Stimulated activated CD8-positive, alpha-beta memory T cell treated with anti-CD3 and anti-CD28 coated beads, Interleukin-7, amount 100 ng/mL, for 48 hours (primary cell): ENCODE measurements at places on chromosomes 12 and 14.

GRCh38 chr12:52669426-52669825 lies 10.8 kb downstream of the KRT1 start:
- DNase-seq, result no peak

- no peak for DNase-seq
Observed at GRCh38 chr12:129127211-129127610, 273.9 kb downstream of the GLT1D1 start.

GRCh38 chr12:93661021-93661420 lies 16.2 kb upstream of the CRADD start:
- DNase-seq, result no peak

- DNase-seq, result peak; percentile 51
Observed at GRCh38 chr12:153080-153746, 60.7 kb downstream of the SLC6A12 start.

DNA sequence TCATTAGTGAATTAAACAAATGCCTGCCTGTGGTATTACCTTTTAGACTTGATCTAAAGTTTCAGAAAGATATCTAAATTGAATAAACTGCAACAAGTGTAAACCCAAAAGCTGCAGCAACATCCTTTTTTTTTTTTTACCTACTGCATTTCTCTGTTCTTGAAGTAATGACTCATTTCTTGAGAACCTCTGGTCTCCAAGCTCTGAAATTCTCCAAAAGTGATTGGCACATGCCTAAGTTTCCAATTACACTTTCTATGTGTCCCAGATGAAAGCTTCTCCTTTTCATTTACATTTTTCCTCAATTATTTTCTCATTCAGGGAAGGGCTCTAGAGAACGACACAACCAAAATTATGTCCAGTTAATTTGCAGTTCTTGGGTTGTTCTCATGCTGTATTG lies 435.2 kb upstream of the DCN start:
- DNase-seq, result no peak

DNA sequence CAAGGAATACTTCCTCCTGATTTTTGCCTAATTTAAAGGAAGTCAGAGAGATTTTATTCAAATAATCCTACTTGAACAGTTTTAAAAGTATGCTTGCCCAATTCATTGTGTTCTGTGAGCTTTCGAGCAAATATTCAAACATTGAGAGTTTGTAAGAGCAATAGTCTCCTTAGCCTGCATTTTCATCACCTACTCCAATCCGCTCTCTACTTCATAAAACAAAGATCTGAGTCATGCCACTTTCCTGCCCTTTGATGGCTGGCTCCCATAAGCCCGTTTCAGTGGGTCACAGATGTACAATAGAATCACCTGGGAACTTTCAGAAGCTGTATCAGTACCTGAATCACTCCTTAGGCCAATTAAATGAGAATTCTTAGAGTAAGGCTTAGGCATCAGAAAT lies 319.2 kb downstream of the PDZRN4 start:
- DNase-seq, result no peak

DNA sequence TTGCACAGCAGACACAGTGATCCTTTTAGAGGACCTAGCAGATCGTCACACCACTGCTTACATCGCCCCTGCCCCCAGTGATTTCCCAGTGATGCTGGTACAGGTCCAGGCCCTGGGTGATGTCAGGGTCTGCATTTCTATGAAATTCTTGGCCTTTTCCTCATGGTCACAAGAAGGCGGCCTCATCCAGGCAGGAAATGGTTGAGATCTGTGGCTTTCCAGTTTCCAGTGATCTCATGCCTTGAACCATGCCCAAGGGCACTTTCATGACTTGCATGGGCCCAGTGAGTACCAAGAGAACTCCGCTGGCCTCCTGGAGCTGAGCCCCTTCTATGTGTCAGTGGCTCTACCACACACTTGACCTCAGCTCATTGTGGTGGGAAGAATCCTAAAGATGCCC lies 41.9 kb upstream of the BDKRB2 start:
- DNase-seq, result no peak

DNA sequence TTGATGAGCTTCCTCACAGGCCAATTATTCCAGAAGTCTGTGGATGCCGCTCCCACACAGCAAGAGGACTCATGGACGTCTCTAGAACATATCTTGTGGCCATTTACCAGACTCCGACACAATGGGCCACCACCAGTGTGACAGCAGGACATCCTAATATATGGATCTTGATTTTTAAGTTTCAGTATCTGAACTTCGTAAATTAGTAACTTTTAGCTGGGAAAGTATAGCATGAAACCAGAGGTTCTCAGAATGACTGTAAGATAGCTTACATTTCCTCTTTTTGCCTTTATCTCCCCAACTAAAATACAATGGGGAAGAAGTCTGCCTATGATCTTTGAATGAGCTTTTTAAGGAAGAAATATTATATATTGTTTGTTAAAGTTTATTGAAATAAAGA lies 87.0 kb downstream of the DNAI7 start:
- DNase-seq, result no peak

DNA sequence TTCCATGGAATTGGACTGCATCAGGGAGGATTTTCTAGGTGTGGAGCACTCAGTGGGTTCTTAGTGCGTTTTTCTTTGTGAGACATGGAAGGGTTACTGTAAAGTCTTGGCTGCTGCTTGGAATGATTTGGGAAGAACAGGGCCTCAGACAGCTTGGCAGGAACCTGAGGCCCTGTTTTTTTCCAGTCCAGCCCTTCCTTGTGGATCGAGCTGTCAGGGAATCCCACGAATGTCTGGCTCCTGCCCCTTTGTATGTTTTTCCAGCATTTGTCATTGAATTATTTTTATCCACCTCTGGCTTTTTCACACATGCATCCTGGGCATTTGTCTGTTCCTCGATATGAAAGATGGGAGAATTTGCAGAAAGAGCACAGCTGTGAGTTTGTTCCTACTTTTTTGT lies 158.5 kb downstream of the TGFB3 start:
- DNase-seq, result no peak

DNA sequence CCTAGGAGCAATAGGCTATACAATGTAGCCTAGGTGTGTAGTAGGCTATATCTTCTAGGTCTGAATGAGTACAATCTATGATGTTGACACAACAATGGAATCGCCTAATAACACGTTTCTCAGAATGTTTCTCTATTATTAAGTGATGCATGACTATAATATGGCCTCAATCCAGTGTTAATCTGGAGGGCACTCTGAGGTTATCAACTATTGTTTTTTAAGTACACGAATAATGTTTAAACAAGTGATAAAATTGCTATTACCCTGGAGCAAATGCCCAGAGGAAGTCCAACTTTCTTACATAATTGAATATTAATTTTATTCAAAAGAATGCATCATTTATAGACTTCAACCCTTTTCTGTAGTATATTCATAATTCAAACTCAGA lies 16.4 kb upstream of the CNIH1 start:
- no peak for DNase-seq

DNA sequence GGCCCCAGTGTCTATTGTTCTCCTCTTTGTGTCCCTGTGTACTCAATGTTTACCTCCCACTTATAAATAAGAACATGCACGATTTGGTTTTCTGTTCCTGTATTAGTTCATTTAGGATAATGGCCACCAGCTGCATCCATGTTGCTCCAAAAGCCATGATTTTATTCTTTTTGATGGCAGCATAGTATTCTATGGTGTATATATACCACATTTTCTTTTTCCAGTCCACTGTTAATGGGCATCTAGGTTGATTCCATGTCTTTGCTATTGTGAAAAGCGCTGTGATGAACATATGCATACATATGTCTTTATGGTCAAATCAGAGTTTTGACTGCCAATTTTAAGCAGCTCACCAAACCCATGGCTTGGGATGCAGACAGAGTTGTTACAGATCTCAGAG lies 17.2 kb upstream of the ANP32D start:
- no peak for DNase-seq

DNA sequence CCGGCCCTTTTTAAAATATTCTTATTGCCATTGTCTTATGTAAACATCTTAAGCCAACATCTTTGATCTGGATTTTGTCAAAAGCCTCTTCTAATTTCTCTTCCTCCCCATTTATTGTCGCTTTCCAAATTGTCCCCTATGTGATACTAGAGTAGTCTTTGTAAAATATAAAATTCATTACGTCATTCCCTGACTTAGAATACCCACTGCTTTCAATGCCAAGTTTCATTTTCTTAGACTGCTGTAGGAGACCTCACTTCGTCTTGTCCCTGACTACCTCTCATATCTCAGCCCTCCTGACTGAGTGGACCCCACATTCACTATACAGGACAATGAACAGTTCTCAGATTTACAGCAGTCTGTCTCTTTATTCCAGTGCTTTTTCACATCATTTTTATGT lies 633.9 kb upstream of the LMO3 start:
- no peak for DNase-seq

GRCh38 chr14:61254808-61255526 lies 26.2 kb downstream of the TMEM30B start:
- DNase-seq, result no peak

GRCh38 chr12:69966839-69967238 lies 141.8 kb downstream of the MYRFL start:
- no peak for DNase-seq

DNA sequence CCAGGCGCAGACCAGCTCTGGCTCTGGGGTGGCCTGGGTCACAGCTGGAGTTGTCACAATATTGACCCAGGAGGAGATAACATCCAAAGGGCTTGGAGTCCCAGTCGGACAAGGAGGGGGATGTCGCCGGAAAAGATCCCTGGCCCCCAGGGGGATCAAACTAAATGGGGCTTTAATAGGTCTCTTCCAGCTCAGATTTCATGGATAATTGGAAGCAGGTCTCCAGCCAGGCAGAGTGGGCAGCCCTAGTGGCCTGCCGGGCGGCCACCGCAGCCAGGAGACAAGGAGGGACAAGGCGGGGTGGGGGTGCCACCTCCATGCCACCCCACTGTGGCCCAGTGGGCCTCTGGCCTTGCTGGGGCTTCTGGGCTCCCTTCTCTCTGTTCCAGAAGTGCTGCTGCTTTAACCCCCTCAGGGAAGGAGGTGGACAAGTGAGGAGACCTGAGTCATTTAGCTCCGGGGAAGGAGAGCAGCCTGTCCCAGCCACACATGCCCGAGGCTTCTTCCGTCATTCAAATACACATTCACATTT lies 23.1 kb upstream of the PGF start:
- no peak for DNase-seq

DNA sequence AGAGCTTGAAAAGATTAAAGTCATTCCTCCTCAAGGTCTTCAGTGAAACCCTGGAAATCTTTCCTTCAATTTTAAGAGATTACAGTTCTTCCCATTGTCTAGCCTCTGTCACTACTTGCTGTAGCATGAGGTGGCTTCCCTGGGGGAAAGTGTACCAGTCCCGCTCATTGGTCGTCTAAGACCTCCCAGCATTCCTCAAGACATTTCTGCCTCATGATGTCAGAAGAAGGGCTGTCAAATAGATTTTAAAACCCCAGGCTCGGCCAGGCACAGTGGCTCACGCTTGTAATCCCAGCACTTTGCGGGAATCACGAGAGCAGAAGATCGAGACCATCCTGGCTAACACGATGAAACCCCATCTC lies 46.7 kb downstream of the SMUG1 start:
- no peak for DNase-seq

- no peak for DNase-seq
Observed at GRCh38 chr14:94439453-94440057, 13.0 kb downstream of the SERPINA11 start.

DNA sequence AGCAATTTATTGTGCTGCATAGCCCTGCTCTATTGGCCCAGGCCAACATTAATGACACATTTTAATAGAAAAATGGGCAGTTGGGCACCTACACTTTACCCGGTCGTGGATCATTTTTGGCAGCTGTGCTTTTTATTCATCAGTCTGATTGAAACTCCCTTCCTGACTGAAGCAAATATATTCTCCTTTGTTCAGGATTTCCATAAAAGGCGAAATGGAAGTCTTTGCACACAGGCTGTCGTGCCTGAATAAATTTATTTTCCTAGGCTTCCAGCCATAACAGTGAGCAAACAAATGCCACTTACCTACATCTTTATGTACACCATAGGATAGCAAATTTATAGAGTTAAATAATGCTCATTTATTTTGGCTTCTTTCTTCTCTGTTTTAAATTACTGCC lies 480.7 kb upstream of the DCN start:
- no peak for DNase-seq

DNA sequence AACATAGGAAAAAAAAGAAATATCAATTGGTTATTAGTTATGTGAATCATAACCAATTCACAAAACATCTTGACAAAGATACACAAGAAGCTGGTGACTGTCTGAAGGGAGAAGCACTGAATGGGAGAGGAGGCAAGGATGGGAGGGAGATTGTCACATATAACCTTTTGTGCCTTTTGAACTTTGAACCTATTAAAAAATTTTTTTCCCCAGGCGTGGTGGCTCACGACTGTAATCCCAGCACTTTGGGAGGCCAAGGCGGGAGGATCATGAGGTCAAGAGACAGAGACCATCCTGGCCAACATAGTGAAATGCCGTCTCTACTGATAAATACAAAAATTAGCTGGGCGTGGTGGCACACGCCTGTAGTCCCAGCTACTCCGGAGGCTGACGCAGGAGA lies 12.6 kb downstream of the DYNLL1 start:
- DNase-seq, result no peak

GRCh38 chr12:75996861-75997447 lies 34.6 kb downstream of the PHLDA1 start:
- DNase-seq, result no peak

- DNase-seq, result no peak
Observed at GRCh38 chr12:121184425-121184824, 25.5 kb upstream of the P2RX4 start.

DNA sequence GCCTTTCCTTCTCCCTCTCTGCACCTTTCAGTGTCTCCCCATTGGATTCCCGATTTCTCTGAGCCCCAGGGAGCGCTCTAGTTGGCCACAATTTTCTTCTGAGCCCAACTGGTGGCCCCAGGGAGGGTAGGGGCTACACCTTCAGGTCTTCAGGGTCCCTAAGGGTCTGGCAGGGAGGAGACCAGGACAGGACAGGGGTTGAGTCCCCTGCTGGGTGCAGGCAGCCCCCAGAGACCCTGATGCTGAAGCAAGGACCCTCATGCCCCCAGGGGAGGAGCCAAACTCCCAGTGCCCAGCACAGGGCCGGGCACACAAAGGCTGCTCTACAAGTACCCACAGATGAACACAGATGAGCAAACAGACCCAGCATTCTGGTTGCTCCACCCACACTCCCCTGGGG lies 12.7 kb downstream of the FOXN4 start:
- DNase-seq, result no peak

GRCh38 chr14:77529213-77529612 lies 30.6 kb upstream of the ISM2 start:
- no peak for DNase-seq

GRCh38 chr12:106976668-106977067 lies 10.3 kb downstream of the MTERF2 start:
- DNase-seq, result no peak

DNA sequence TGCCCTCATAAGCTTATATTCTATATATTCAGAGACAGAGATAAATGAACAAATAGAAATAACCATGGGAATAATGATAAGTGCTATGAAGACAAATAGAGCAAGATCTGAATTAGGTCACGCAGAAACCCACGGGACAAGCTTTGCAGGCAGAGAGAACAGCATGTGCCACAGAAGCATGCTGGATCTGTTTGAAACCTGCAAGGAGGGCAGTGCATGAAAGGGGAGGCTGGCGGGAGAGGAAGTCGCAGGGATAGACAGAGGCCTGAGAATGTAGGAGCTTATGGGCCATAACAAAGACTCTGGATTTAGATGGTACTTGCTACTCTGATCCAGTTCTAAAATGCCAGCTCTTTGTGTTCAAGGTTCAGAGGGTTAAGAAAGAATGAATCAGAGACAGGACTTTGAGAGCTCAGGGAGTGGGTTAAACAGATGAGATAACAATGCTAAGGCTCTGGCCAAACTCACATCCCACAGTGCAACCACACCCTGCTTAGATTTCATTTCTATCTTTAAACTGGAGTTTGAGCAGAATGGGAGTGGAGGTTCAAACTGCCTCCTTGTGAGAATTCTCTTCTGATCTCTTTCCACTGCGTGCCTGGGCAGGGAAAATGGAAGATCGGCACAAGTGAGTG lies 49.2 kb upstream of the PPP1R12A start:
- DNase-seq, result no peak
